ENCODE measurements at places on chromosomes 4 and X.

DNA sequence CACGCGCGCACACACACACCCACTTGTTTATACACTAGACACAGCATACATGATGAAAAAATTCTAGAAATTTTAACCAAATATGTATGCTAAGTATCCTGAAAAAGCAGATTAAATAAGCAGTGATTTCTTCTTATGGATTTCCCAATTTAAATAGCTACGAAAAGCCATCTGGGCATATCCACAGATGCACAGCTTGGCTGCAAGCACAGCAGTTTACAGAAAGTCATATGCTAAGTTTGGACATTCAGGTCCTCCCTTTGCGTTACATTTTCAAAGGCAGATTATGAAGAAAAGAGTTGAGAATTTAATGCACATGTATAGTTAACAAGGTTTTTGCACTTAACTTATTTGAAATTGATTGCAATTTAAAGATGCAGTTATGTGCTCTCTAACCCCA lies 542.2 kb upstream of the EPHA5 start:
- DNase-seq = no peak

DNA sequence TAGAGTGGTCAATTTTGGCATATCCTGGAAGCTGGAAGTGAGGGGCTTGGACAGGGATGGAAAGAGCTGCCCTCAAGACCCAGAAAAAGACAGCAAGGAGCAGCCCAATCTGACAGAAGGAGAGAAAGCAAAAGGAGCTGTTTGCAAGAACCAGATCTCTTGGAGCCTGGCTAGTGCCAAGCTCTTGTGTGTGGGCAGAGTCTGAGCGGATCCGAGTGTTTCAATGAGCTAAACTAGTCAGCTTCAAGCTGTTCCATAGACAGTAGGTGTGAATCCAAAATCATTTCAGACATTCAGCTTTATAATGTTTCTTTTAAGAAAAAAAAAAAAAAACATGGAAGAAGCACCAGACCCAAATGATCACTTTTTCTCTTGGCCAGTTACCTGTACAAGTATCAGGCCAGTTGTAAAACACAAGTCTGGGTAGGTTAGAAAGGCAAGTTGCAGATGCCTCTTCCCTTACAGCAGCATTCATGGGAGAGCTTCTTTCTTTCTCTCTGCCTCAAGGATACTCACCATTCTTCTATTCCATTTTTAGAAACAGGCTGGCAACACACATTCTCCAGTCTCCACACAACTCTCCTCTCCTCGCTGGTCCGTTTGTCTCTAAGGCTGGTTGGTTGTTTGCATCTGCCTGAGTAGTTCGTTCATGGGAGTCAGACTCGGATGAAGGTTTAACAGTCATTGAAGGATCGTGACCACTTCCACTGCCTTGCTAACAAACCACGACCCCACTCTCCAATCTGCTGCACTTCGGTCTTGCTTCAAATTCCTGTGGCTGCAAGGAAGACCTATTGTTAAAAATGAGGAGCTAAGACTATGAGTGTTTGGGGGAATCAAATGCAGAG lies 105.2 kb upstream of the GATB start:
- no peak for DNase-seq

- DNase-seq = no peak
Observed at GRCh38 chrX:135982860-135983259, 2.4 kb upstream of the SLC9A6 start.

GRCh38 chr4:110198049-110198434 lies 373 bp downstream of the ELOVL6 start:
- DNase-seq = no peak

DNA sequence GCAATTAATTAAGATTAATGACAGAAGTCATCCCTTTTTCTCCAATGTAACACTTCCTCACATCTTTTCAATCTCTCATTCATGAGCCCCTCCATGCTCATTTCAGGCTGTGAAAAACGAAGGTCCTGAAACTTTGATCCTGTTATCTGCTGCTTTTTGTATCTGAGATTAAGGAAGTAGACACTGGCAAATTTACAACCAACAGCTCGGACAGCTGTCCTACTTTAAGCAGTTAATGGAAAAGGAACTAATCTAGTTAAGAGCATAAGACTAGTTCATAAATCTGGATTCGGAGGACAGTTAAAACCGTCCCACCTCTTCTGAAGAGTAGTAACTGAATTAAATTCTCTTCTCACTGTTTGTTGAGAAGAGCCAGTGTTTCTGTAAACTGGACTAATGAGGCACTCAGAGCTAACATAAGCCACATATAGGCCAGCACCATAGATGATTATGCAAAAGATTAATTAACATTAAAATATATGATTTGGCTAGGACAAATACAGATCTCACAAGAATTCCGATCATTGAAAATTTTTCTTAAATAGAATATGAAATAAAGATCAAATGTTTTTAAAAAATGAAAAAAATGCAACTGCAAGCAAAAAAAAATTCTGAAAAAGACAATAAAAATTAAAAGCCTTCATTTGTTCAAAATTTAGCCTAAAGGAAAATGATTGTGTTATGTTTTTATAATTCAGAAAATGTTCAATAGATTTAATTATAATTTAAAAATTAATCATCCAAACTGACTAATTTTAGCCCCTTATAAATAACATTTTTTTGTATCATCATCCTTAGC lies 114.4 kb downstream of the ANTXR2 start:
- DNase-seq = no peak

- DNase-seq = no peak
Observed at GRCh38 chr4:81504112-81505003, 32.7 kb upstream of the RASGEF1B start.

DNA sequence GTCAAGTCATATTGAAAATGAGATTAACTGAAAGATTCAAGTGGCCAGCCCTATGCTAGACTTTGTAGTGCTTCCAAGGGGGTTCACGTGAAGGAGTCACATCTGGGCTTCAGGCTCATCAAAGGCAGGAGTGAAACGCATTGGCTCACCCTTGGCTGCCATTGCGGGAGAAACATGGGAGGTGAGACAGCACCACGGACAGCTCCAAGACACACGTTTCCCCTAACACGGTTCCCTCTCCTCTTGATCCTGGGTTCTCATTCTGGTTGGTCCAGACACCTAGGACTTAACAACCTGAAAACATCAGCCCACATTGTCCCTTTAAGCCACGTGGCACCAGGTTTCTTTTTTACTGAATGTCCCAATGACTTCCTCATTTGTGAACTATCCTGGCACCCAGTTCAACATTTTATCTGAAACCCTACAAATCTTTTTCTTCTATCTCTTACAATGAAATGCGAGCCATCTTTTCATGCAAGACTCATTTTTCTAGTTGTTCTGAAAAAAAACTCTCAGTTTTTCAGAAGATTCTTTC lies 279.0 kb upstream of the VCX3A start:
- DNase-seq = no peak

- DNase-seq = no peak
Observed at GRCh38 chr4:2915789-2916188, 47.4 kb downstream of the NOP14 start.

- no peak for DNase-seq
Observed at GRCh38 chr4:153242839-153243324, 38.6 kb downstream of the TRIM2 start.

DNA sequence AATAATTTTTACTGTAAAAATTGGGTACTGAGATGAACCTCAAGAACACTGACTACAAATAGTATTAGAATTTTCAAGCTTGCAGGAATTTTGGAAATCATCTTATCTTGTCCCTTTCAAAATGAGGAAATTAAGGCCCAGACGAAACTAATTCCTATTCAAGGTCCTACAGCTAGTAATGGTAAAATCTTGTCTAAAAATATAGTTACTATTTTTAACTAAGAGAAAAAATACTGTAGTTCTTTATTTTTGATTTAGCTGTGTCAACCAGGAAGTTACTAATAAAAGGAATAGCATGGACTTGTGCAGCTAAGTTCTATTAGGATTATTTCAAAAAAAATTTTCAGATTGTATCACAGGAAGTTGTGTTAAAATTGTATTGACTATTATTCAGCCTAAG lies 12.7 kb downstream of the PRIMPOL start:
- no peak for DNase-seq

- no peak for DNase-seq
Observed at GRCh38 chrX:101223226-101223625, 3.6 kb downstream of the DRP2 start.

GRCh38 chrX:134524181-134524580 lies 64.2 kb downstream of the HPRT1 start:
- DNase-seq = no peak

GRCh38 chr4:150510176-150510865 lies 71.6 kb upstream of the MAB21L2 start:
- peak; percentile 63 for DNase-seq

- no peak for DNase-seq
Observed at GRCh38 chr4:99824070-99824599, 7.5 kb downstream of the DAPP1 start.

DNA sequence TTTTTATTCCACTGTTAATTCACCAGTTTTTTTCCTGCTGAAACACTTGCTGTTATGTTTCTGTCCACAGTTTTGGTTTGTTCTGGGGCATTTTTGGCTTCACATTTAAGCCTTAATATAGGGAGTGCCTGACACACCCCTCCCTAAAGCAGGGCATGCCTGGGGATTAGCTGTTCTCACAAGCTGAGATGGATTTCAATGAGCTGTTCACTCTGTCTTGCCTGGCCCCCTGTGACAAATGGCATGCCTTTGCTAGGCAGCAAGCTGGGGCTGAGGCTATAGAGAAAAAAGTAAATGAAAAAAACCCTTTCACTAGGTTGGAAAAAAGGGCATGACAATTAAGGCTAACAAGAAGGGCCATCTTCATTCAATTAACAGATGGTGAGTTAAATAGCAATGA lies 22.4 kb downstream of the LPAR4 start:
- no peak for DNase-seq

- DNase-seq = no peak
Observed at GRCh38 chr4:154312246-154312645, 179.4 kb downstream of the DCHS2 start.

DNA sequence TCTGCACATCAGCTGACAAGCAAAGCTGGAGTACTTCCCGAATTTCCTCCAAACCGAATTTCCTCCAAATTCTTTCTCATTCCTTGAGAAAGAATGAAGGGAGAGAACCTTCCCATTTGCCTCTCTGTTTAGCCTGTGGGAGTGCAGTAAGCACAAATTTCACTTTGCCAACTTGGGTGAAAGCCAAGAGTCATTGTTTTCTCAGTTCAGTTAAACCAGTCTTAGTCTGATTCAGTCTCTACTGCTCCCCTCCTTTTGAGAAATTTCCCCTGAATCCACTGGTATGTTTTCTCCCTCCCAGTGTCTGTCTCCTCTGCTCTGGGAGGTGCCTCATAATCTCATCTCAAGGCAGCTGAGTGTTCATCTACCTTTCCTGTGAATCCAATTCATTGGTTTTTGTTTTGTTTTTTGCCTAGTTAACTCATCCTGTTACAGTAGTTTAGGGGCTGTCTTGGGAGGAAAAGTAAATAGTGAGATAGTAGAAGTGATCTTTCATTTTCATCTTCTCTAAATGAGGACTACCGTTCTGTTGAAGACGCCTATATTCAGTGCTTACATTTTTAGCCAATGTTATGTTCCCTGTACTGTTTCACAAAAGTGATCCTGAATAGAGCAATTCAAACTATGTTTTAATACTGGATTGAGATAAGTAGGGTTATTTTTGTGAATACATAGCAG lies 49.0 kb downstream of the SYTL5 start:
- DNase-seq = no peak

GRCh38 chr4:185263419-185263818 lies 54.0 kb downstream of the SNX25 start:
- DNase-seq = no peak

GRCh38 chrX:132819711-132820264 lies 138.6 kb downstream of the HS6ST2 start:
- no peak for DNase-seq

DNA sequence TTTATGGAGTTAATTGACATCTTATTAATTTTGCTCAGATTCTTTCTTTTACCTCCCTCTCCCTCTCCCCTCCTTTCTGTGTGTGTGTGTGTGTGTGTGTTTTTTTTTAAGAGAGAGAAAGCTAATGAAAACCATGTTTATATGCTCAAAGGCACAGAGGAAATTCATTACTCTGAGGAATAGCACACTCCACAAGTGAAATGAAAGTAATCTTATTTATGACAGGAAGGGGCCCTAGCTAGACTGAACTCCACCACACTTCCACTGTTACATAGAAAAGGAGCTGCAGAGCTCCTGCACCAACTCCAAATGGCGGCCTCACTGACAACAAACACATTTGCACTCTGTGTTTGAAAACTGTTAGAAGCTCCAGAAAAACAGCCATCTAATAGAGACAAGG lies 150.6 kb downstream of the RASL11B start:
- DNase-seq = no peak

DNA sequence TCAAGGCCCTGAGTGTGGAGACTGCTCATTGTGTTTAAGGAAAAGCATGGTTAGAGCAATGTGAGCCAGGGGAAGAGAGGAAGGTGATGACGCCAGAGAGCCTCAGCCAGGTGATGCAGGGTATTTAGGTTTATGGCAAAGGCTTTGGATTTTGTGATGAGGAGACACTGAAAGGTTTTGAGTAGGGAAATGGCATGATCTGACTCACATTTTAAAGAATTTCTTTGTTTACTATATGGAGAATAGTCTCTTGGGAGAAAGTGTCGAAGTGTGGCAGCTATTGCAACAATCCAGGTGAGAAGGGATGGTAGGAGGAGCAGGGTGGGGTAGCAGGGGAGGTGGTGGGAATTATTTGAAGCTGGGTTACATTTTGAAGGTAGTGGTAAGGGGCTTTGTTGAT lies 293.4 kb upstream of the IGFBP7 start:
- no peak for DNase-seq

DNA sequence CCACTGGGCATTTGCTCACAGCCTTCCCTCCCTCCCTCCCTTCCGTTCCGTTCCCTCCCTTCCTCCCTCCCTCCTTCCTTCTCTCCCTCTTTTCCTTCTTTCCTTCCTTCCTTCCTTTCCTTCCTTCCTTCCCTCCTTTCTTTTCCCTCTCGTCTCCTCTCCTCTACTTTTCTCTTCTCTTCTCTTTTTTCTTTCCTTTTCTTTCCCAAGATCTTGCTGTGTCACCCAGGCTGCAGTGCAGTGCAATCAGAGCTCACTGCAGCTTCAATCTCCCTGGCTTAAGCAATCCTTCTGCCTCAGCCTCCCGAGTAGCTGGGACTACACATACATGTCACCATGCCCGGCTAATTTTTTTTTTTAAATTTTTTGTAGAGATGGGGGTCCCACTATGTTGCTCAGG lies 26.7 kb upstream of the ING2 start:
- no peak for DNase-seq

- DNase-seq = no peak
Observed at GRCh38 chr4:25837107-25837506, 25.7 kb downstream of the SEL1L3 start.

- DNase-seq = no peak
Observed at GRCh38 chr4:112266823-112267222, 18.9 kb downstream of the TIFA start.

DNA sequence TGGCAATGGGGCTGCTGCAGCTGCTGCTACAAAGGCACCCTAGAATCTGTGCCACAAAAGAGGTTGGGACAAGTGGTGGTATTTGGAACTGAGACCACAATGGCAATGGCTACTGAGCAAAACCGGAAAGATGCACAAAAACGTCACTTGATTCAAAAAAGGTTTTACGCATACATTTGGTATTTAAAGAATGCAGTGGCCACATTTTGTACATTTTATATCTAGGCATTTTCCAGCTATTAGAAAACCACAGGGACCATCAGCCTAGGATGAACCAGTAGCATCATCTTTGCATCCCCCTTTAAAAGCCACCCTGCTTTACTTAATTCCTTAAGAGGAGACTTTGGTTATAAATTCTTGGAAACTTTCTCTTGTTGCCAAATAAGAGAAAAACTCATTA lies 104.8 kb upstream of the CXCL13 start:
- peak; percentile 28 for DNase-seq

GRCh38 chrX:67415937-67416336 lies 127.9 kb upstream of the AR start:
- no peak for DNase-seq
